ENCODE measurements at places on chromosomes 3 and 15.

DNA sequence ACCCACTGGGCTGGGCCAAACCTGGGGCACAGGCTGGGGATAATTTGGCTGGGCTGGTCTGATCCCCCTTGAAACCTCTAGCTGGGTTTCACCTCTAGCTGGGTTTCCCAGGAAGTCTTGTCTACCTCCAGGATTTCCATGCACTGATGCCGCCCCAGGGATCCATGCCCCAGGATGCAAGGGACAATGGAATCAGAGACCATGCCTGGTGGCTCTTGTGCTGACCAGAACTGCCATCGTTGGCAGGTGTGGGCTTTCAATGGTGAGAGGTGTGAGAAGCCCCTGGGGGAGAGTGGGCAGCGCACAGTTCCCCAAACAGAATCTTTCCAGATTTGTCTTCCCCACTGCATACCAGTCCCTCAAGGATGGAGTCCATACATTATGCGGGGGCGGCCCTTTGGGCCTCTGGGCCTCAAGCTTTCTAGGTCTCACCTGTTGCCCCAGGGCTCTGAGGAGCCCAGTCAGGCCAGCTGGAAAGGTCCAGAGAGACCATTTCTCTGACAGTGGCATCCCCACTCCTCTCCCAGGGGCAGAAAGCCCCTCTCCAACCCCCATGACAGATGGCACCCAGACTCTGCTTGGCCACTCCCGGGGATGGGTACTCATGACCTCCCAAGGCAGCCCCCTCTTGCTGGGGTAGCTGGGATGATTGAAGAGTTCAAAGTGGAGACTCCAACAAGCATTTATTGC, 35.4 kb downstream of the EPHB3 start:
- DNase-seq: no peak

- no peak for DNase-seq
Measured at GRCh38 chr3:172751175-172751704, 714 bp downstream of the ECT2 start.

- no peak for DNase-seq
Measured at GRCh38 chr3:36305929-36306520, 74.3 kb upstream of the STAC start.

GRCh38 chr15:64993290-64993689, 3.6 kb upstream of the SPG21 start:
- DNase-seq: no peak

DNA sequence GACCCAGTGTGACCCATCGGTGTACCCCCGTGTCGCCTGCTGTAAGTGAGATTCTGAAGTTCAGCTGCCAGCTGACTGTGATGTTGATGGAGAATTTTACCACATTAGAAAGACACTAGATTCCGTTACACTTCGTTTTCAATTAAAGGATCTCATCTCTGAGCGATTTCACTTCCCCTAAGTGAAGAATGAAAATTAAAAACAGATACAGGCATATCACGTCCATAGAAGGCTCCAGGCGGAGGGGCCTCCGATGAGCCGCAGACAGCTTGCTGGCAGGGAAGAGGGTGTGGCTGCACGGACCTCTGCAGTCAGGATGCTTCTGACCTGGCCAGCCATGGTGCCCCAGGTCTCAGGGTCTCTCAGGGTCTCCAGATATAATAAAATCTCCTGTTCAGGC, 6.6 kb upstream of the CPN2 start:
- no peak for DNase-seq

GRCh38 chr3:149541091-149541491, 66.6 kb downstream of the TM4SF4 start:
- no peak for DNase-seq

GRCh38 chr15:83477808-83478537, 30.8 kb downstream of the SH3GL3 start:
- DNase-seq: no peak

GRCh38 chr15:90037511-90037860, 36.4 kb downstream of the ZNF710 start:
- DNase-seq: no peak

GRCh38 chr3:118607915-118608820, 426.5 kb downstream of the IGSF11 start:
- no peak for DNase-seq

GRCh38 chr3:33918126-33918756, 119.8 kb downstream of the PDCD6IP start:
- DNase-seq: no peak

DNA sequence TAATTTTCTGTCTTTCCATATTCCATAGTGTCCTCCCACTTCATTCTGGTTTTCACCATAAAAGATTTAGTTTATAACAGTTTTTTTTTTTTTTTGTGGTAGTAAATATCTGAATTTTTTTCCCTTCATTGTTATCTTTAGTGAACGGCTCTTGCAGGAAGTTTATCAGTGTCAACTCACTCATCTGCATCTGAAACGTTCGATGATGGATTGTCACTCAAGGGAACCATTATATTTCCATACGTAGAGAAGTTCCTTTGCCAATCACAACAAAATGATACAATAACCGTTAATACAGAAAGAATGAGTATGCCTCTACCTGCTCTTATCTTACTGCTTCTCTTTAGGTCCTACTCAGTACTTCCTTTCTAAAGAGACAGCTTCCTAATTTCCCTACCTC, 651.2 kb upstream of the KCNMB2 start:
- DNase-seq: no peak

- no peak for DNase-seq
Measured at GRCh38 chr3:71000483-71000882, 583.0 kb downstream of the FOXP1 start.

- DNase-seq: peak; percentile 41
Measured at GRCh38 chr3:14452740-14453710, 50.6 kb downstream of the SLC6A6 start.

GRCh38 chr15:80984856-80985255, 4.8 kb downstream of the MESD start:
- DNase-seq: no peak

GRCh38 chr15:66939451-66940023, 125.9 kb upstream of the SMAD3 start:
- no peak for DNase-seq

- DNase-seq: no peak
Measured at GRCh38 chr15:44009038-44009437, 182.2 kb downstream of the WDR76 start.

DNA sequence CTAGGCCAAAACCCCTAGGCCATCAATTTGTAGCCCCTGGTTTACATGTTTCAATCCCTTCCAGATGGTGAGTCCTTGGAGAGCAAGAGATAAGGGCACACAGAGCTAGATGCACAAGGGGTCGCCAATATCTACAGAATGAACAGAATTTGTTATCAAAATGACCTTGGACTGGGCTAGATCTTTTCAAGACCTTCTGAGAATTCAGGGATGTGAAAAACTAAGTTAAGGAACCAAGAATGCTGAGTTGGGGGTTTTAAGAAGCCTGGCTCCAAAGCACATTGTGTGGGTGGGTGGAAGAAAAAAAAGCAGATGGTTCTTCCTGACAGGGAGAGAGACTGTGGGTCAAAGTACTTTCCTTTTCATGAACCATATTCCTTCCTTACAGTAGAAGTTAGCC, 10.2 kb downstream of the CDCP1 start:
- DNase-seq: no peak

- no peak for DNase-seq
Measured at GRCh38 chr15:80582816-80583423, 112.2 kb upstream of the ABHD17C start.

- peak; percentile 45 for DNase-seq
Measured at GRCh38 chr3:88149509-88150362, at the start of gene C3orf38. Gene C3orf38 (plus strand): TSS chr3:88149959. CDS start chr3:88150053, 94 bp downstream.

DNA sequence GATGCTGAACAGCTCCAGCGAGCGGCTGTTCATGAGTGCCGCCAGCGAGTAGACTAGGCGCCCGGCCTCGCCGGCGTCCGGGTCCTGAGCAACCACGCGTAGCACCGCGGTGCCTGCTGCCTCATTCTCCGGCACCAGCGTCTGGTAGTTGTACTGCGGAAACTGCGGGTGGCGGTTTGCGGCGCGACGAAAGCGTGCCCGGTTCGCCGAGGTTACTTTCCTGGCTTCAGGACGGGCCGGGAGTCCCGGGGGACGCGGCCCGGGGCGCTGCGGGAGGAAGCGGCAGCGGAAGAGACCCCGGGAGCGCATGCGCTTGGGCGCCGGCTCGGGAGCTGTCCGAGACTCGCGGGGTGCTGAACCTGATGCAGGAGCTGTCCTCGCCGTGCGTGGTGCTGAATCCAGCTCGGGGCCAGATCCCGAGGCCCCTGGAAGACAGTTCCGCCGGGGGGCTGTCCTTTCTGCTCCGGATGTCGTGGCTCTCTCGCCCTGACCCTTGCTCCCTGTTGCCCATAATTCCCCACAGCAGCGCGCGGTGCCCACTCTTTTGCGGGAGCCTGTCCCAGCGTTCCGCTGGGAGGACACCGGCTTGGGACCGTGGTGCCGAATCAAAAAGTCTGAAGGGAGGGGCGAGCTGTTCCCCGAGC, 1.1 kb downstream of the CELSR3 start:
- DNase-seq: no peak

DNA sequence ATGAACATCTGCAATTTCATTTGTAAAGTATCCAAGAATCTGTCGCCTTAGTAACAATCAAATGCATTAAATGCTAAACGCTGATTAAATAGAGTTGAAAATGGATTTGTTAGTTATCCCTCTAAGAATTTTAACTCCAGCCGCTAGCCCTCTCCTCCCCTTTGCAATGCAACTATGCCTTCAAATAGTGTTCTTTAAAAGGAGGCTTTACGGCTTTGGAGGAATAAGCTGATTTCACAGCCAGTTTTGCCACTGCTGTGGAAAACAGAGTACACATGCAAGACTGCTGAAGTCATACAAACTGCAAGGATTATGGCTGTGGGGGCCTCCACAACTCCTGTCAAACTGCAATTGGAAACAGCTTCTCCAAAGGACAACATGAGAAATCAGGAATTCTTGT, 89.2 kb downstream of the CERS3 start:
- no peak for DNase-seq

DNA sequence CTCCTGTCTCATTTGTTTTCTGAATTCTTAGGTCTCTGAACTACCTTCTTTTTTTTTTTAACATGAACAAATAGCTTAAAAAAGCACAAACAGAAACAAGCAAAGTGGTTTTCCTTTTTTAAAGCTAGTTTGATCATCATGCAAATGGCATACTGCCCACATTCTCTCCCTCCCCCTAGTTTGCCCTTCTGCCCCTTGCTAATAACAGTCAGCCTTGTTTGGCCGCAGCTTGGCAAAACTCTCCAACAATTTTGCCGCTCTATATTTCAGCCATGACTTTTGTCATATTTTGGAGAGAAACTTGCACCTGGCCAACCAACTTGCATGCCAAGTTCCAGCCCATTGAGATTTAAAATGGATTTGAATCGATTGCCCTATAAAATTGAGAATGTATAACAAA, 666.0 kb upstream of the NR2F2 start:
- no peak for DNase-seq

GRCh38 chr3:55357796-55358195, 129.3 kb downstream of the WNT5A start:
- no peak for DNase-seq

- no peak for DNase-seq
Measured at GRCh38 chr3:180693656-180694055, 14.4 kb upstream of the CCDC39 start.

DNA sequence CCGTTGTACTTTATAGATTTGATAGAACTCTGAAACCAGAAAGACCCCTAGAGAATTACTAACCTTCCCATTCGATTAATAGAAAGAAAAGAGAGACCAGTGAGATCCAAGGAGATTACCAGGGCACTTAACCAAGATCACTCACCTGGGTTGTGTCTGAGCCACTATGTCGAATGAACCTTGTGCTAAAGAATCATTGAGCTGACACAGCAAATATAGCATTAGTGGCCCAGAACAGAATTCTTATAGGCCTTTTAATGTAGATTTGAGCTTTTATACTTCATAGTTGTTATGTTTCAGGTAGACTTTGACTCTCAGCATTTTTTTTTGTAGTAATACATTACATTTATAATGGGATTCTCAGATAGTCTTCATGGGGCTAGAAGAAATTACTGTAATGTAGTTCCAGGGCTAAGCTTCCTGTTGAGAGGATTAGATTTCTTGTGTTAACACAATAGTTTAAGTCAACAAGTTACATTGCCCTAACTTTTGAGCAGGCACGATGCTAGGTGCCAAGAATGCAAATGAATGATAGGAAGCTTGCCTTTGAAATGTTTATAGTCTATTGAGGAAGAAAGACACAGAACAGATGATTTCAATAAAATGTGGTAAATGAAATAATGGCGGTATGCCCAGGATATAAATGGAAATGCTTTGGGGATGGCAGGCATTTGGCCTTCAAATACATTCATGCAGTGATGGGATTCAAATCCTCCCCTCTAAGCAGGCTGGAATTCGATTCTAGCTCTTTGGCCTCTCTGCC, 24.4 kb upstream of the ABHD10 start:
- no peak for DNase-seq

DNA sequence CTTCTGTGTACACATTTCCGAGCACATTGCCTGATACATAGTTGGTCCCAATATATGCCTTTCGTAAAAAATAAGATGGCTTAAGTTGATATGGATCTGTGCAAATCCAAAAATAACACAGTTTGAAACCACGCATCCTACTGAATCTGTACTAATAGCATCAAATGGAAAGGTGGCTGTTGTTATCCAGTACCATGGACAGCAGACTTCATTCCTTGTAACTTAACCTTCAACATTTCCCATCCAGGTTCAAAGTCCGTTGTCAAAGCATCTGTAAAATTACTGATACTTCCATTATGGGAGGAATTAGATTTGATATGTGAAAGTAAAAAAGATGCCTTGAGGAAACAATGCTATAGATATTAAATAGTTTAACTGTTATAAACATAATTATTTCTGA, 65.5 kb upstream of the C3orf49 start:
- no peak for DNase-seq

DNA sequence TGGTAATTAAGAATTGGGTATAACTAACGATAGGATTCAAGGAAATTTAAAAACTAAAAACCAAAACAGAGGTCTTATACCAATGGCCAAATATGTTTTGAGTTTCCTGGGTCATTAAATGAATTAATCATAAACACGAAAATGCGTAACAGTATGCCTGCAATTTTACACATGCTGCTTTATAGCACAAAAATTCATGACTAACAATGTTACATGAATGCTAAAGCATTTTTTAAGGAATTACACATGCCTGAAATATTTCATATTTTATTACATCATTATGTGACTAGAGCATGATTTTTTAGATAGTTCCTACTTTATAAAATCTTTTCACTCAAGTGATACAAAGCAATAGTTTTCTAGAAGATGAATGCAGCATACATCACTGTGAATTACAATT, 74.7 kb downstream of the ZNF148 start:
- no peak for DNase-seq

- no peak for DNase-seq
Measured at GRCh38 chr3:53709860-53710674, 136.2 kb downstream of the CHDH start.

GRCh38 chr15:98288091-98288590, 327.6 kb downstream of the ARRDC4 start:
- no peak for DNase-seq

Data from esophagus squamous epithelium (tissue), 5 donors.